Mesenchymal stem cell (in vitro differentiated cells and primary cell): ENCODE measurements at places on chromosomes 16 and 17.

DNA sequence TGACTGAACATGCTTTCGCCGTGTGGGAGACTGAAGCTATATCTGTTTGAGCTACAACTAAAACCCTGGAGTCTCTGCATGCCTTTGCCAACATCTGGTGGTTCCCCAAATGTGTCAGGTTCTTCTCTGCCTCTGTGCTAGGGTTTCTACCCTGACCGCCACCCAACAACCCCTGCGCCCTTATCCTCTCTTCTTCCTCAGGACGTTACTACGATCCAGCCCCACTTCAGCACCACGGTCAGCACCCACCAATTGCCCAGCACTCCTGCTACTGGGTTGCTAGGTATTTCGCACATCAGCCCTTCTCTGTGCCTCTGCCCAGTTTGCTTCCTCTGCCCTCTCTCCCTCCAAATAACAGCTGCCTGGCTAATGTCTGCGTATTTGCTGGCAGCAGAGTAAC is 106.3 kb upstream of the HSBP1 start:
- DNase-seq: peak; percentile 47

DNA sequence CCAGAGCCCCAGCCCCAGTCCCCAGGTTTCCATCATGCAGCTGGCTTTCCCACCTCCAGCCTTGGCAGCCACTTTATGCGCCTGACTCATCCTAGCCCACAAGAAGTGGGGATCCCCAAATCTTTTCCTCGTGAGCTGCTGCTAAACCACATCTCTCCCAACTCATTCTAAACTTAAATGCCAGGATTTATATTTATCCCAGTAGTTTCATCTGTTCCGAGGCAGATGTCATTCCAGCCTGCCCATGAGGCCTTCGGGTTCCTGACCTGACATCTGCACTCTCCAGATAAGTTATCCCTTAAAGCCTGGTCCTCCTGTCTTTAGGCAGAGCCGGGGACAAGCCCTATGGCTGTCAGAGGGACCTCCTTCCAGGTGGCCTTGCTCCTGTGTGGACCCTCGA is 16.6 kb downstream of the PLXDC1 start:
- no peak for DNase-seq

DNA sequence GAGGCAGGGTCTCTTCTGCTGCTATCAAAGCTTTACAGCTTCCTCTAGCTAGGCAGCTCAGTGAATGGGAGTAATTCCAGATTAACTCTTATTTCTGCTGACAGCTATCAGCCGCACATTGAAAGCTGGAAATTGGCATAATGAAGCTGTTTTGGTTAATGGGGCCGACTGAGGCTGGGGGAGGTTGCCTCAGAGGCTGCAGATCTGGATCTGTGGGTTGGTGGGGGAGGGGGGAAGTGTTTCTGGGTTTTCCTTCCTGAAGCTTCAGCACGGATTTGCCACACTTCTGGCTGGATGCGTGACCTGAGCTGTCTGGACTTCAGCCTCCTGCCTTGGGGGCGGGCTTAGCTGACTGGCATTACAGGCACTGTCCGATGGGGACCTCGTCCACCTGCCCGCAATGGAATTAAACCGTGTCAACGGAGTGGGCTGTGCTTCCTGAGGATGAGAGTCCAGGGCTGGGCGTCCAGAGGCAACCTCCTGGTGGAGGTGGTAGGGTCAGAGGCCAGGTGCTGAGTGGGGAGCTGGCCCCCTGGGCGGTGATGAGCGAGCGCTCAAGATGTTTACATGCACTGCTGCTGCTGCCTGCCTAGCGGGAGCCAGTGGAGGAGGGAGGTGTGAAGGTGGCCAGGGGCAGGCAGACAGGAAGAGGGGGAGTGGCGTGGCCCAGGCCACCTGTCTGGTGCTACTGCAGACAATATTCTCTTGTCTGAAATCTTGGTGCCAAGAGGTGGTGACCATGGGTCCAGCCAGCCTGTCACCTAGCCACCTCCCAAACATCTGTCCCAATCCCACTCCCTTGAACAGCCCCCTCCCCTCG is 6.7 kb upstream of the ABCC3 start:
- DNase-seq: peak; percentile 47

- peak; percentile 18 for DNase-seq
Measured at GRCh38 chr16:81758376-81758775, 20.7 kb upstream of the PLCG2 start.
